ENCODE measurements at places on chromosomes 4 and X. TPM values are rescaled to one million over a fixed set of nuclear protein-coding genes. Genes with fewer than 3 reads are reported as not detected.
A peak's percentile ranks its signal among the peaks of the same experiment; 100 is the strongest.

- ATAC-seq: no peak
Observed at GRCh38 chrX:40155589-40156469, 58.1 kb upstream of the BCOR start.

DNA sequence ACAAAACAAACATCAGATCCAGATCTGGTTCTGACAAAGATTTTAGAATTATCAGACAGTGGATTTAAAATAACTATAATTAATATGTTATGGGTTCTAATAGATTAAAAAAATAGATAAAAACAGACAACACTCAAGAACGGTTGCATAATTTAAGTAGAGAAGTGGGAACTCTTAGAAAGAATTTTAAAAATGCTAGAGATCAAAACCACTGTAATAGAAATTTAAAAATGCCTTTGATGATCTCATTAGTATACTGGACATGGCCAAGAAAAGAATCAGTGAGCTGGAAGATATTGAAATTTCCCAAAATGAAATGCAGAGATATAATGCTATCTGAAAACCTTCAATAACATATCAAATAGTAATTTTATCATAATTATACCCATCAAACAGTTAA lies 28.3 kb upstream of the DYNLT3 start:
- no peak for ATAC-seq

GRCh38 chr4:8410641-8411271 lies 29.8 kb downstream of the ACOX3 start:
- peak; percentile 60 for ATAC-seq

GRCh38 chr4:55087913-55088260 lies 37.5 kb downstream of the KDR start:
- ATAC-seq: no peak

GRCh38 chr4:95998311-95998710 lies 158.4 kb downstream of the PDHA2 start:
- no peak for ATAC-seq

Gene PRSS12
- total RNA-seq: 0.42 TPM

Gene MAGEB17
- 1.4 TPM for total RNA-seq
